Activated CD8-positive, alpha-beta memory T cell treated with anti-CD3 and anti-CD28 coated beads for 24 hours (primary cell): ENCODE measurements at places on chromosomes 7 and 10.

- DNase-seq: no peak
Measured at GRCh38 chr7:47330026-47330425, 251.9 kb downstream of the TNS3 start.

- DNase-seq: no peak
Measured at GRCh38 chr10:97032624-97033023, 153.1 kb downstream of the SLIT1 start.

DNA sequence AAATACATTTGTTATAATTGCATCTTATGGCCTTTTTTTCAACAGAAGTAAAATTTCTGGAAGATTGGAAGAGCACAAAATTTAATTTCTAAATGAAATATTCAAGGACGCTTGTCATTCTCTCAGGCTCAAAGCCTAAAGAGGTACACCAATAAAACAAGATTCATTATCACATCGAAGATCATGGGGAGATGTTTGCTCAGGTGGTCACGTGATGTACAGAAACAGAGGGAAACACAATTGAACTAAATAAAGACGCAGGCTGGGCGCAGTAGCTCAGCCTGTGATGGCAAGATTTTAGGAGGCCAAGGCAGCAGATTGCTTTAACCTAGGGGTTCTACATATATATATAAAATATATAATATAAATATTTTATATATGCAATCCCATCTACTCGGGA, 37.3 kb upstream of the TMEM254 start:
- no peak for DNase-seq

DNA sequence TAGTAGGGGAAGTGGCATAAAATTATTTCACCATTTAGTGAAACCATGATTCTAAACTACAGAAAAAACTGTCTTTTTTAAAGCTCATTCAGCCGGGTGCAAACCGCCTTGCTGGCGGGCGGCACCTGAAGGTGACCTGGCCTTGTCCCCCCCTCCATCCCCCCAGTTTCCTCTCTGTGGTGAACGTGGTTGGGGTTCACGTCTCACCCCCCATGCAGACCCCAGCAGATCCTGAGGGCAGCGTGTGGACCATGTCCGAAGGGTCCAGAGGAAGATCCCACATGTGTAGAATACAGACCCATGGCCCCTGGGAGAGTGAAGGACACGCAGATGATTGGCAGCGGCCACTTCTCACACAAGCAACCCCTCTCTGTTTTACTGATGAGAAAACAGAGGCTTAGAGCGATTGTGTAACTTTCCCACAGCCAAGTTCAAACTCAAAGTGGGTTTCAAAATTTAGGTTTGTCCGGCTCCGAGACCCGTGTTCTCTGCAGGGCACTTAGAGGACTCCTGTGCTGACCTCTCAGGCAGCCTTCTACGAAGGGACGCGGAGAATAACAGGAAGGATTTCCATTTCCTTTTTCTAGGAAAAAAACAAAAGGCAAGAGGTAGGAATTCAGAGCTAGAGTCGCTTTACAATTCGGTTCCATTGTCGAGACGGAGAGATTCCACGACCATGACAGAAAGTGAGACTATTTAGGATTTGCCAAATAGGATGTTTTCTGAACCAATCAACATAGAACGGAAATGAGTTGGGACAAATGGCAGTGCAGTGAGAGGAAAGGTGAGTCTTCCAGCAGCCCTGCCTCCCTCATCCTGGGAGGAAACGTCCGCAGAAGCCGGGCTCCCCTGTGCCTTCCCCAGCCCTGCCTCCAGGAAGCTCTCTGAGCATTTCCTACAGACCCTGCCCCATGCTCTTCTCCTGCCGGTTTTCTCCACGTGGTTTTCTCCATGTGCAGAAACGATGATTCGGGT, 67.6 kb upstream of the PITRM1 start:
- no peak for DNase-seq
